ENCODE measurements at places on chromosomes 2 and 18.
A peak's percentile ranks its signal among the peaks of the same experiment; 100 is the strongest.

DNA sequence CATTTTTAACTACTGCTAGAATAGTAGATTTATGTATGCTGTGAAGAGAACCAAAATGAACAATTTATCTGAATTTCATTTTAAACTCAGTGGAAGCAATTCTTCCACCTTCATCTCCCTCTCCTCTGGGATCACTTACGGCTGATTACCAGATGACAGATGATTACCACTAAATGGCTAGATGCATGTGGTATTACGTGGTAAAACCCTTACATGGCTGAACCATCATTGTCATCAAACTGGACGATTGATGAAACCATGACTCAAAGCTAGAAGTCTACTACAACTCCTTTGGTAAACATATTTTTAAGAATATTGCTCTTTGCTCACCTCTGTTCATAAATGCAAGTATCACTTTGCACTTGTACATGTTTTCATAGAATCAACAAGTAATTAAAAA, 48.5 kb upstream of the DOCK10 start:
- no peak for DNase-seq

GRCh38 chr18:72283148-72283925, 260.8 kb downstream of the CBLN2 start:
- DNase-seq, result no peak

DNA sequence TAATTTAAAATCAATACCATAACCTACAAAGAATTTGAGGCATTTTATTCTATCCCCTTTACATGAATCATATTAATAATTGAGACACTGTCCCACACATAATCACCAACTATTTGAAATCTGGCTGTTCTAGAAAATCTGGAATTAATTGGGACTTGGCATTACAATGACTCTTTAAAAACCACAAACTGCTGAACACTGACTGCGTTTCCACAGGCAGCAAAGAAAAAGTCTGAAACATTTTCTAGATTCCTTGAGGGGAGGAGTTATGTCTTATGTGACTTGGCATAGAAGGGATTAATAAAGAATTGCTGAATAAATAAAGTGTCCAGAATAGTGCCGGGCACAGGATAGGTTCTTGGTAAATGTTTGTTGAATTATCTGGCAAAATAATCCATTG, 61.4 kb downstream of the GPR39 start:
- DNase-seq, result no peak

- no peak for DNase-seq
Measured at GRCh38 chr18:35624146-35624545, 42.6 kb downstream of the GALNT1 start.

- DNase-seq, result peak; percentile 54
Measured at GRCh38 chr2:86038291-86039081, 67.2 kb downstream of the POLR1A start.

- DNase-seq, result no peak
Measured at GRCh38 chr18:67518566-67518965, 2.0 kb upstream of the DSEL start.

DNA sequence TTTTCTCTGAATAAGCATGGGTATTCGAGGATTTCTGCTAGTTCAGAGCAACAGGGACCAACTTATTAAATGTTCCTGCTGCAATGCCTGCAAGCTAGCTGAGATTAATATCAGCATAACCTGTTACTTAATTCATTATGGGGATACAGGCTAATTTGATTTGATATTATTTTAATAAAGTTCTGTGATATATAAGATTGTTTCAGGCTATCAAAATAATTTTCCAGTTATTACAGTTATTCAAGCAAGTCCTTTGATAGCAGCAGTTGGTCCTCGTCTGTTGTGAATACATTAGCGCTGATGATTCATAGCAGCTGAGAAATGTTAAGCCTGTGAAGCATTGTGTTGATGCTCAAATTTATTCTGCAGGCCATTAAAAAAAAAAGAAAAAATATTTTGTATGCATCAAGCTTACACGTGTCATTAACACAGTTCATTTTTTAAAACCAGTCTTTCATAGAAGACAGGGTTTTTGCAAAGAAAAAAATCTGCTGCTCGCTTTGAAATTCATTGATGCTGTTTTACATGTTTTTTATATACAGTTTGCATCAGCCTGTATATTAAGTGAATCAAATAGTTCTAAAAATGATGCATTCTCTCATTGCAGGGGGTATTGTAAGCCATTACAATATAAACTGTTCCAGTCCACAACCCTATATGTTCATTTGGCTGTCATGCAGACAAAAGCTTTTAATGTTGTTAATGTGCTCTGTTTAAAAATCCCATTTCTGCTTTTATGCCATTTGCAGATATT, 482.5 kb downstream of the BCL11A start:
- no peak for DNase-seq

GRCh38 chr2:73000808-73001570, 70.5 kb downstream of the SFXN5 start:
- no peak for DNase-seq

DNA sequence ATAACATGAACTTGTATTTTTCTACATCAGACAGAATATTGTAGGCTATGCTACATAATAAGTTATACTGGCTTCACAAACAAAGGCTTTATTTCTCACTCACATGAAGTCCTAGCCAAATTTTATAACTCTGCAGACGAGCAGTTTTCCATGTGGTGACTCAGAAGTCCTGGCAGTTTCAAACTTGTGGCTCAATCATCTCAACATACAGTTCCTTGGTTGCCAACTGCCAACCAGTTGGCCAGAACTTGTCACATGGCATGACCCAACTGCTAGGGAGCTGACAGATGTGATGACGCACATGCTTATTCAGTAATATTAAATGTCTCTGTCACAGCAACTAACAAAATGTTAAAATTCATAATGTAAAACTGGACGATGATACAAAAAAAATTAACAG, 63.8 kb upstream of the ZC3H15 start:
- DNase-seq, result no peak

- DNase-seq, result no peak
Measured at GRCh38 chr2:191670076-191670475, 7.9 kb upstream of the NABP1 start.

DNA sequence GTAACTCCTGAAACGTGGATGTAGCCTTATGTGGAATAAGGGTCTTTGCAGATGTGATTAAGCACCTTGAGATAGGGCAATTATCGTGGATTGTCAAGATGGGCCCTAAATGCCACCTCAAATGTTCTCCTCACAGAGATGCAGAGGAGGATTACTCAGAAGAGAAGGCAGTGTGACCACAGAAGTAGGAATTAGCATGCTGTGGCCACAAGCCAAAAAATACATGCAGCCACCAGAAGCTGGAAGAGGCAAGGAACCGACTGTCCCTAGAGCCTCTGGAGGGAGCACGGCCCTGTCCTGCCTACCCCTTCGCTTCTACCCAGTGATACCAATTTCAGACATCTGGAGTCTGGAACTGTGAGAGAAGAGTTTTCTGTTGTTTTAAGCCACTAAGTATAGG, 47.3 kb upstream of the MGAT5 start:
- DNase-seq, result no peak

GRCh38 chr2:229852565-229852964, 69.2 kb downstream of the TRIP12 start:
- DNase-seq, result peak; percentile 24

GRCh38 chr2:72889991-72890390, 2.8 kb downstream of the SPR start:
- peak; percentile 74 for DNase-seq

- no peak for DNase-seq
Measured at GRCh38 chr2:232795920-232796319, 19.6 kb upstream of the KCNJ13 start.

GRCh38 chr2:233213975-233214374, 37.5 kb upstream of the ATG16L1 start:
- no peak for DNase-seq

- no peak for DNase-seq
Measured at GRCh38 chr2:104825124-104825865, 28.6 kb upstream of the POU3F3 start.

DNA sequence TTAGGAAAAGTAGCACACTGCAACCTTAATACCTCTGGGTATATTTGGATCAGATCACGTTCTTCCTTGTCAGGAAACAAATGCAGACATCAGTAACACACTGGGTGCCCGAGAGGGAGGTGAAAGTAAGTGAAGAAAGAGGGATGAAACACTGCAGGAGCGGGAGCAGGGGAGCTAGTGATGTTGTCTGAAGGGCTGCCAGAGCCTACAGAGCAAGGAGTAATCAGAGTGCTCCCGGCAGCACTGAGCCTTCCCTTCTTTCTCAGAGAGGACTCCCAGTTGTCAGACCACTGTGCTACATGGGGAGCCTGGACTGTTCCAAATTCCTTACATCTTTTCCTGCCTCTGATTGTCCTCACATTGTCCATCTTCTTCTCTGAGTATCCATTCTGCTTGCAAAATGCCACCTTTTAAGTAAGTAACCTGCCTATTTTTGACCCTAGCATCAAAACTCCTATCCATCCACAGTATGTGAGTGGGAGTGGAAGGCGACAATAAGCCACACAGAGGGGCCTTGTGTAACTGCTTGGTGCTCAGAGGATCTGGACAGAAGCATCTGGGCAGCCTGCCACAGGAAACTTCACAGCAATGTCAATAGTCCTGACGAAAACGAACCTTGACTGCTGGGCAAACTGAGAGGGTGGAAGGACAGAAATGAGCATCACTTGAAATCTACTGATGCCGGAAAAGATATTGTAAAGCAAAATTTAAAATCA, 10.8 kb upstream of the NAB1 start:
- DNase-seq, result no peak

DNA sequence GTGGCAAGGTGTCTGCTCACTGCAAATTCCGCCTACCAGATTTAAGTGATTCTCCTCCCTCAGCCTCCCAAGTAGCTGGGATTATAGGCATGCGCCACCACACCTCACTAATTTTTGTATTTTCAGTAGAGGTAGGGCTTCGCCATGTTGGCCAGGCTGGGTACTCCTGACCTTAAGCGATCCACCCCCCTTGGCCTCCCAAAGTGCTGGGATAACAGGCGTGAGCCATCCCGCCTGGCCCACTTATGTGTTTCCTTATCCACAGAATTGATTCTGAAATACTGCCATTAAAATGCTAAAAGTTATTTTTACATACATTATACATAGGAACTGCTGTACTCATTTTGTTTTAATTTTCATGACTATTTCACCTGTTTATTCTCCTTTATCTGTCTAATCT, 529.7 kb upstream of the CDH7 start:
- no peak for DNase-seq

GRCh38 chr2:417662-418061, 129.8 kb upstream of the ALKAL2 start:
- no peak for DNase-seq

- DNase-seq, result no peak
Measured at GRCh38 chr18:60027397-60027796, 127.6 kb downstream of the PMAIP1 start.
